ENCODE measurements at places on chromosomes 1 and 21. TPM values are rescaled to one million over a fixed set of nuclear protein-coding genes. Genes with fewer than 3 reads are reported as not detected.

Gene IFT25
- 128 TPM for total RNA-seq

Gene KRTAP21-1
- not detected for total RNA-seq

Gene LENEP
- total RNA-seq: 1.2 TPM

DNA sequence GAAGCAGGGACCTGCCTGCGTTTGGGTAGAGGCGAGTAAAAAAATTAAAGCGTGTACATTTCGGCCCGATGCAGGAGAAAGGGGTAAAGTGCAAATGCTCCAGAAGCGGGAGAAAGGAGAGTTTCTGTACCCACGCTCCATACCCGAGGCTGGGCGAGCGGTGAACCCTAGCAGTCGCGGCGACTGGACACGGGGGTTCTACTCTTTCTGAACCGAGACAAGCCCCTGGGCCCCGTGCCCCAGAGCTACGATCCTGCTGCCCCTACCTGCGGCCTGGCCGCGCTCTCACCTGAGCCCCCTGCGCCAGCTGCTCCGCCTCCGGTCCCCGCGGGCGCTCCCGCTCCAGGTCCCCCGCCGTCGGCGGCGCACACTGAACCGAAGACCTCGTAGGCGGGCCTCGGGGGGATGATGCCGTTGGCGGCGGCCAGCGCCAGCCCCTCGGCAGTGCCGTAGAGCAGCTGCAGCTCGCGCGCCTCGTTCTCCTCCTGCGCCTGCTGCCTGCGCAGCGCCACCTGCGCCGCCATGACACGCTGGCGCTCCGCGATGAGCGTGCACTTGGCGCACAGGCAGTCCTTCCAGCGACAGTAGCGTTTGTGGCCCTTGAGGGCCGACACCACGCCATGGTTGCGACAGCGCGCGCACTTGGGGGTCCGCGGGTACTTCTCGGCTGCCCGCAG, 2.4 kb downstream of the DMRTA2 start:
- no peak for DNase-seq

DNA sequence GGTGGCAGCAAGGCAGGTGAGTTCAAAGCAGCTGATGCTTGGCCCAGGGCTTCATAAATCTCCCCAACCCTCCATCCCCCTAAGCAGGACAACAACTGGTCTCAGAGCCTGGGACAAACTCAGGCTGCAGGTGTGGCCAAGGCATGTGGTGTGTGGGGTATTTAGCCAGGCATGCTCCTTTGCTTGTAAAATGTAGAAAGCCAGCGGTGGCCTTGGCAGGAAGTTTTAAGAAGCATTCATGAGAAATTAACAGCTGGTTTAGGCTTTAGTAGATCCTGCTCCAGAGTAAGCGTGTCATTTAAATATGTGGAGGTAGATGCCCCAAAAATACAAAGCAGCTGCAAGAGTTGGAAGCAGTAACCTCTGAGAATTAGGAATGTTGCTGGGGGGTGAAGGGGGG, 44.8 kb downstream of the NTPCR start:
- no peak for DNase-seq

DNA sequence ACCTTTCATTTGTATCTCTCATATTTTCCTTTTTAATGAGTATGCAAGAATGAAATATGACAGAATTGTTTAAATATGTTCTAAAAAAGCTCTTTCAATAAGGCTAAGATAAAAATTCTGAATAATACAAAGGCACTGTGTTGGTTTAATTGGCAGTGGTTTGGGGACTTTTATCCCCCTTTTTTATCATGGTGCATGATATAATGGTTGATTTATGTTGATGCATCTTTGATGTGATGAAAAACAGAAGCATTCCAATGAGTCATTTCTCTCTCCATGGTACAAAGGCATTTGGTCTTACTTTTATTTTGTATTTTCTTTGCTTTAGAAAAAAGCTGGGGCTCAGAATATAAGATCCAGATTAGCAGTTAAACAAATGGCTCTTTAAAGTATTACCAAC, 127.2 kb upstream of the GREM2 start:
- DNase-seq: no peak

DNA sequence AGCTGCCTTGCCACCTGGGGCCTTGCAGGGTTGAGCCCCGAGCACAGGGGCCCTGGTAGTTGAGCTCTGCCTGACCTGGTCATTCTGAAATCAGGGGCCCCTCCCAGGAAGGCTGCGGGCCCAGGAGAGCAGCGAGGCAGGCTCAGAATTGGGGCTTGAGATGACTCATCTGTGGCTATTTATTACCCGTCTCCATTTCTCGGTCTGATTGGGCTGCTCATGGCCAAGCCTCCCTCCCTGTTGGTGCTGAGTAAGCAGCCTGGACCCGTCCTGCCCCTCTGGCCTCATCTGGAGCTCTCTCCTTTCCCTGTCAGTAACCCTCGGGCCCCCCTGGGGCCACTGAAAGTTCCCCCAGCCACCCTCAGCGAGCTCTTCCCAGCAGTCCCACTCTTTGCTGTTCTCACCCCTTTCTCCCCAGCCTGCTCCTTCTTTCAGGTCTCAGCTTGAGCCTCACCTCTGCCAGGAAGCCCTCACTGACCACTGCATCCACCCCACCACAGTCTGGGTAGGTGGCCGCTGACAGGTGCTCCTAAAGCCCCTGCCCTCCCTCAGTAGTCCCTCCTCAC, 11.0 kb upstream of the TNFRSF8 start:
- peak; percentile 61 for DNase-seq

DNA sequence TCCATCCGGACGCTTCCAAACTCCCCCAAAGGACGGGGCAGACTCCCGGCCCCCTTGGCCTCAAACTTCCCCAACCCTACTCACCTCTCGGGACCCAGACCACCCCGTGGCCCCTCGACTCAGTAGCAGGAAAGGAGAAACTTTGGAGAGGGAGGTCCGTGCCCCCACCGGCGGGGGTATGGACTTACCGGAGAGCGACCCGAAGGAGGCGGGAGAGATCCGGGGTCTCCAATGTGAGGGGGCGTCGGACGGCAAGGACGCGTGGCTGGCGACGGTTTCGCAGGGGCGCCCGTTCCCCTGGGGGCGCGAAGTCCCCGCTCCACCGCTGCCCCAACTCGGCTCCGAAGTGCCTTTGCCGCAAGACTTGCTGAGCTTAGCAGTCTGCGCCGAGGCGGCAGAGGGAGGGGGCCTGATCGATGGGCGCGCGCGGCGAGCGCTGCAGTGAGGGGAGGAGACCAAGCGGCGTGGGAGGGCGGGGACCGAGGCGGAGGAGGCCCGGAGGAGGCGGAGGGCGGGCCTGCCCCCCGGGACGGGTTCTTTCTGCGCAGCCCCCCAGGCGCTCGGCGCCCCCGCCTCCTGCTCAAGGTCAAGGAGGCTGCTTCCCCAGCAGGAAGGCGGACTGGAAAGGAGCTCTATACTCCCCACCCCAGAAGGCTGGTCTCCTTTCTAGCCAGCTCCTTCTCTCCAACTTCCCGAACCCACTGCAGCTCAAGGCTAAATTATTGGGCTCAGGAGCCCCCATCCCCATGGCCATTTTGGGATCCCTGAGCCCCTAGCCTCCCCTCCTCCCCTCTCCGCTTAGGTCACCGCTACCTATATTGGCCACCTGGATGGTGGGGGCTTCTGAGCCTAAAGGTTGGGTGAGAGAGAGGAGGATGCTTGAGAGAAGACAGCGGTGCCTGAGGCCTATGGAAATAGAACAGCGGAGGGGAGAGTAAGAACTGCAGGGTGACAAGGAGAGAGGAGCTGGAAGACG, at the start of gene SYT2:
Gene SYT2, minus strand, starts transcription at position 385 of the 976 bp plus-strand sequence. CDS start 104,682 bp downstream, outside the sequence.
- no peak for DNase-seq

DNA sequence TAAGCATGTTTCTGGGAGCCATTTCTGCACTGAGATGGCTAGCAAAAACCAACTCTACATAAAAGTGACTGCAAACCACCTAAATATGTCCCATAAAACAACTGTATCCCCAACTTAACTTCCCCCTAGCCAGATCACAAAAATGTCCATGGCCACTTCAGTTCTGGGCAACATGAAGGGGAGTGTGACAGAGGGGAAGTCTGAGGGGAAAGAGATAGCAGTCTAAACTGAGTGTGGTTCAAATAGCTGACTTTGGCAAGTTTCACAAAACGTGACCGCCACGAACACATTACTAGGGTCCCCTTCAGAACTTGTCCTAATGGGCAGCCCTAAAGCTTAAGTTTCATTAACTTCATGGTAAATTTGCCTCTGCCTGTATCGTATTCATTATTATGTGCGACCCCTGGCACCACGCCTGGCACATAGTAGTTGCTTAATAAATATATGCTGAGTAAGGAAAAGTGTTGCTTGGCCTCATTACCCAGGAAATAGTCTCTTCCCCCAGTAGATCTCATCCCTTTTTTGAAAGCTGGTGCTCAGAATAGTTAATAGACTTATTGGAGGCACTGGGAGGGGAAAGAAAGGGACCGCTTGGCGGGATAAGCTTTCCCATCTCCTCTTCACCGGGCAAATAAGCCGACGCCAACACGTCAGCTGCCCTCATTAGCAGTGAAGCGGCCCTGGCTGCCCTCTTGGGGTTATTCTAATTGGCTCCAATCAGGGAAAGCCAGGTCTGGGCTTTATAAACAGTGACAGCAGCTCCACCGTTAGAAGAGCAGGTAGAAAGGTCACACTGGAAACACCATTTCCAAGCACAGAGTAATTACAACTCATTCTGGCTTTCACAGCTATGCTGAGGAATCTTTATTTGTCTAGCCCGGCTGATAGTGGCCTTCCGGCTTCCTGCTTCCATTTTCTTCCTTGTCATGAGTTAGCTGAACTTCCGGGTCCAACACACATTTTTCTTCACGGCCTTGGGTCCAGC, 122.1 kb downstream of the LRIG2 start:
- DNase-seq: no peak

DNA sequence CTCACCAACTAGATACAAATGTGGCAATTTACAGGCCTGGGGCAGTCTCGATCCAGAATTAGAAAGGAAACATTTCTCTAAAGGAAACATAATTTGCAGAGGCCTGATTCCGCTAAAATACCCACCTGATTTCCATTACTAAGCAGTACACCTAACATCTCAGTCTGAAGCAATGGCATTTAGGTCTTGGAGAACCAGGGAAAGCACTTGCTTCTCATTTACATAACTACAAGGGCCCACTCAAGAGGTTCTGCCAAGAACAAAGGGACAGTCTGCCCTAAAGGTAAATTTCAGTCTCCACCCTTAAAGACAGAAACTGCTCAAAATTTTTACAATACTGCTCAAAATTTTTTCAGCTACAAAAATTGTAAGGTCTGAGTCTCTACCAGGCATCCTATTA, 123.7 kb upstream of the GJB5 start:
- no peak for DNase-seq

GRCh38 chr1:94048413-94049164, 72.4 kb downstream of the ABCA4 start:
- no peak for DNase-seq

GRCh38 chr1:153546371-153546770, 765 bp upstream of the S100A4 start:
- DNase-seq: no peak

- no peak for DNase-seq
These were observed 88.8 kb upstream of the SLFNL1 start for GRCh38 chr1:41110286-41110685.

Data from PC-9 (cell line).